ENCODE measurements at places on chromosomes 13 and 19.

DNA sequence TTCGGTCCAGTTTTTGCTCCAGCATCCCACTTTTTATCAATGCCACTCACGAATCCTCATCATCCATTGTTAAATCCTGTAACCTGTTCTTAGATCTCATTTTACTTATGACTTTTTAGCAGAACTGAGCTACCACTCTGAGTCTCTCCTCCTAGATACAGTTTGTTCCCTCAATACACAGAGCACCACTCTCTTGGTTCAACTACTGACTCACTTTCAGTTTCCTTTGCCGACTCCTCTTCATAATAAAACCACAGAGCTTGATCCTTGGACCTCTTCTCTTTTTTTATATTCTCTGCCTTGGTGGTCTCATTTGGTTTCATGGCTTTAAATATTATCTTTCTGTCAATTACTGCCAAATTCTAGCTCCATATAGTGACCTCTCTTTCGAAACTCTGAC is 150.3 kb downstream of the SLITRK5 start:
- DNase-seq: no peak

GRCh38 chr13:111620166-111620565 is 299.7 kb downstream of the TEX29 start:
- no peak for DNase-seq

- no peak for DNase-seq
Measured at GRCh38 chr19:52963247-52963618, 552 bp upstream of the ZNF816 start.

- no peak for DNase-seq
Measured at GRCh38 chr13:50576156-50576555, 267.3 kb downstream of the DLEU7 start.

DNA sequence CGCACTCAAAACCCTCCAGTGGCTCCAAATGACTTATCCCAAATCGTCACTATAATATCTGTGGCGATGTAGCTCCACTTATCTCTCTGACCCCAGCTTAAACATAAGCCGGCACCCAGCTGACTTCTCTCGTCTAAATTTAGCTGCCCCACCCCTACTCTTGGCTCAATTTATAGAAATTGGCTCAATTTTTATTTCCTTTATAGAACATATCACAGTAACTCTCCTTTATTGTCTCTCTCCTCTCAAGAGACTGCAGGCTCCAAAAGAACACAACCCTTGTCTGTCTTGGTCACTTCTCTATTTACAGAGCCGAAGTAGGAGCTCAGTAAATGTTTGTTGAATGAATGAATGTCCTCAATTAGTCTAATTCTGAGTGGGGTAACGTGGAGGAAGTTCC is 805 bp downstream of the ZNF784 start:
- DNase-seq: no peak

DNA sequence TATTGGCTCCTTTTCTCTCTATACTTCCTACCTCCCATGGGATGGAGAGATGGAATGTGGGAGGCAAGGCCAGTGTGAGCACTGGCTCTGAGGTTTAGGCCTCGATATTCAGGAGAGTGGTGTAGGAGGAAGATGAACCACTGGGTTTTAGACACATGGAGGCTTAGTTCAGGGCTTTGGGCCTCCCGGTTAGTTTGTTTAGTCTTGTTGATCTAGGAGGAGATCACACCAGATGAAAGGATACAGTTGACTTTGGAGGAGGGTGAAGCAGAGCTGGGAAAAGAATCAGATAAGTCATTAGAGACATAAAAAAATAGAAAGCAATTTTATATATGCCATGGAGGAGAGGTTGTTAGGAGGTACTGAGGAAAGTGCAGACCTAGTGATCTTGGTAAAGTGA is 30.9 kb downstream of the RNASEH2B start:
- DNase-seq: no peak

DNA sequence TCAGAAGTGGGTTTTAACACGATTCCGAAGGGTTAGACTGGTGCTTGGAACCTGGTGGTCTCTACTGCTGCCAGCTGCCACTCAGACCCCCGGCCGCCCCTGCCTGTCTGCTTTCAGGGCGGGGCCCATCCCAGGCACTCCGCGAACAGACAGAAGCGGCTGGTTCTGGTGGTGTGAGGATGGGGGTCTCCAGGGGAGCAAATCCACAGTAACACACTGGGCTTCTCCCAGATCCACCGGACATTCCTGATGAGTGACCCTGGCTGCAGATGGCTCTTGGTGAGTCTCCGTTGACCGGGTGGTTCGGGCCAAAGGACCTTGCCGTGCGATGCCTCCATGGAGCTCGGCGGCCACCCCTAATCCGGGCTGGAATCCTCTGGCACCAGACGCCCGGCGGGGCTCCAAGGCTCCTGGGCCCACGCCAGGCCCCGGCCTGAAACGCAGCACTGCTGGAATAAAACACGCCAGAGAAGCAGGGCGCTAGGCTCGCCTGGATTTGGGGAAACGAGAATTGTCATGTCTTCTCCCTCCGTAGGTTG is 2.1 kb upstream of the PTBP1 start:
- DNase-seq: no peak

- no peak for DNase-seq
Measured at GRCh38 chr13:73593199-73593765, 534.5 kb downstream of the KLF5 start.

DNA sequence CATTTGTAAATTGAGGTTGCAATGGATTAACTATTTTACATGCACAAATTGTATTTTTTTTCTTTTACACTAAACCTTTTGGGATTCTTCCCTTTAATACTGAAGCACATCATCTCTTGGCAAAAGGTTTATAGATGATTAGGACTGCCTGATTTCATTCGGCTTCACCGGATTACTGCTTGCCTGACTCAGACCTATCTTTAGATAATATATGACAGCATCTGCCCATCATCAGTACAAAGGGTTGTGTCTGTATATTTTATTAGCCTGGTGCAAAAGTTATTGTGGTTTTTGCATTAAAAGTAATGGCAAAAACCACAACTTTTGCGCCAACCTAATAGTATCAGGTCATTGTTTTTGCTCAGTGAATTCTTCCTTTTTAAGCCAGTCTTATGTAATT is 316.2 kb upstream of the HTR2A start:
- no peak for DNase-seq

DNA sequence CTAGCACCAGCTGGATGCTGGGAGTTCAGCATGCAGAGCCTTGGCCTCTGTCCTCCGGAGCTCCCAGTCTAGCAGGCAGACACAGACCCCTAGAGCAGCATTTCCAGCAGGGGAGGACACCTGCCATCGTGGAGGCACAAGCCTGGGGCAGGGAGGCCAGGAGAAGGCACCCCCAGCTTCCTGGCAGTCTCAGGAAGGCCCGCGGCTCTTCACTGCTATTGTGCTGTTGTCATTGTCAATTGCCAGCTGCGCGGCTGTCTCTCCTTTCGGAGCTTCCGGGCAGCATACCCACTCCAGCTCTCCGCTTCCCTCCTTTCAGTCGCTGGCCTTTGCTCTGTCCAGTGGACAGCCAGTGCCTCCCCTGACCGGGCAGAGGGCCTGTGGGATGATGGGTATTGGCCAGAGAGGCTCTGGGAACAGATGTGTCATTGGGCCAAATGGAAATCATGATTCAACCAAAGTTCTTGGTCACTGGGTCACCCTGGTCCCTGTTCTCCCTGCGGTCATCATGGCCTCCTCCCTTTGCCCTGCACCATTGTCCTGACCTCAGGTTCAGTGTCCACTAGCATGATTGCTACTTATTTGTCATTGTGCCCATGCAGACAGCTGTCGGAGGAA is 93.0 kb downstream of the SLC7A1 start:
- DNase-seq: no peak

DNA sequence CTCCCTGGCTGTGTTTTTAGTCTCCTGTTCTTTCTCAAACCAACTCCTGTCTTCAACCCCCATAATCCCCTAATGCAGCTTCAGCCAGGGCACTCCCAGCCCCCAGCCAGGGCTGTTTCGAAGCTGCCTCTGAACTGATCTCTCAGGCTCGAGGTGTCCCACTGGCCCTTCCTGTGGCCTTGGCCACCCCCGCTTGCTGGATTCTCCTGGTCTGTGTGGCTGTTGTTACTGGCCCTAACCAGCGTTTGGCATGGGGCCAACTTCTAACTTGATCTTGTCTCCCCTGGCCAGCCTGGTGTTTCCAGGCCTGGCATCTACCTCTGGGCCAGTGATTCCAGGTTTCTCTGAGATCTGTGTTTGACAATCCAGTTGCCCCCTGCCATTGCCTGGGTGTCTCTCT is 11.0 kb downstream of the XAB2 start:
- no peak for DNase-seq

GRCh38 chr19:45645631-45646344 is 6.6 kb upstream of the EML2 start:
- peak; percentile 89 for DNase-seq

DNA sequence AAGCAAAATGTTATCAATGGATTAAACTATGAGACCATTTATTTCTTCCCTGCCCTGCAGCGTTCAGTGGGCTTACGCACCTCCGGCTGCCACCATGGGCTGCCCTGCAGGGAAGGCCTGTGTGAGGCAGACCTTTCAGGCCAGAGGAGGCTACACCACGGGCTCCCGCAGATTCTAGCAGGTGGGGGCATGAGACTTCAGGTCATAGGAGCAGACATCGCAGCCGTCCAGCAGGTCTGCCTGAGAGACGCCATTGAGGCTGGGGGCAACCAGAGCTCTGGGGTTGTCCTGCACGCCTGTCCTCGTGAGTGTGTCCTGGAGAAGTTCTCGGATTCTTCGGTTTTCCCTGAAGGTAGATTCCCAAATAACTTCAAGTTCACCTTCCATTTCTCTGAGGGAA is 9.4 kb upstream of the SLC7A9 start:
- DNase-seq: no peak

DNA sequence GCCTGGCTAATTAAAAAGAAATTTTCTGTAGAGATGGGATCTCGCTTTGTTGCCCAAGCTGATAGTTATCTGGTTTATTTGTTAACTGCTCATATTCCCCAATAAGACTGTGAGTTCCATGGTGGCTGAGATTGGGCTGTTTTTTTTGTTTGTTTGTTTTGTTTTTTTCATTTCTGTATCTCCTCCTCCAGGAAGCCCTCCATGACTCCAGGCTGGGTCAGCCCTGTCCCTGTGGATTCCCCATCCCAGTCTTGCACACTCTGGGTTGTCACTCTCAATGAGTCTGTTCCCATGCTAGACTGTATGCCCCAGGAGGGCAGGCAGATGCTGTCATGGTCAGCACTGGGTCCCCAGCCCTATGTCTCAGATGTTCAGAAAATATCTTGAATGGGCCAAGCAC is 2.9 kb downstream of the EML2 start:
- no peak for DNase-seq

DNA sequence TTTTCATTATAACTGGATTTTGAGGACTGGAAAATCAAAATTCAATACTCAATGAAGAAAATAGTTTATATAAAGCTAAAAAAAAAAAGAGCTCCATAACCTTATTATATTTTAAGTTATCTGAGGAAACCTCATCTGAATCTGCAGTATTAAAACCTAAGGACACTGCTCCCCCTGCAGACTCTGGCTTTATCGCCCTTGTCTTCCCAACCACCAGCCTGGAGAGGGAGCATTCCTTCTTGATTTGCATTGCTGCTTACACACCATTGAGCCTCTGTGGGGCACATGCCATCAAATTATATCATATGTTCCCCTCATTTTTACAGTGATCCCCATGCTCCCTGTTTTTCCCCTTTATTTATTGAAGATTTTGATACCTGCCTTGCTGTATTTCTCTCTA is 871.4 kb upstream of the GPC6 start:
- no peak for DNase-seq

- no peak for DNase-seq
Measured at GRCh38 chr19:27975419-27976005, 1237.4 kb downstream of the UQCRFS1 start.

- no peak for DNase-seq
Measured at GRCh38 chr19:38019396-38019724, 112.4 kb downstream of the SIPA1L3 start.

- DNase-seq: no peak
Measured at GRCh38 chr13:91540158-91540736, 141.8 kb downstream of the GPC5 start.

- DNase-seq: no peak
Measured at GRCh38 chr19:8305798-8306197, 2.4 kb downstream of the CD320 start.

DNA sequence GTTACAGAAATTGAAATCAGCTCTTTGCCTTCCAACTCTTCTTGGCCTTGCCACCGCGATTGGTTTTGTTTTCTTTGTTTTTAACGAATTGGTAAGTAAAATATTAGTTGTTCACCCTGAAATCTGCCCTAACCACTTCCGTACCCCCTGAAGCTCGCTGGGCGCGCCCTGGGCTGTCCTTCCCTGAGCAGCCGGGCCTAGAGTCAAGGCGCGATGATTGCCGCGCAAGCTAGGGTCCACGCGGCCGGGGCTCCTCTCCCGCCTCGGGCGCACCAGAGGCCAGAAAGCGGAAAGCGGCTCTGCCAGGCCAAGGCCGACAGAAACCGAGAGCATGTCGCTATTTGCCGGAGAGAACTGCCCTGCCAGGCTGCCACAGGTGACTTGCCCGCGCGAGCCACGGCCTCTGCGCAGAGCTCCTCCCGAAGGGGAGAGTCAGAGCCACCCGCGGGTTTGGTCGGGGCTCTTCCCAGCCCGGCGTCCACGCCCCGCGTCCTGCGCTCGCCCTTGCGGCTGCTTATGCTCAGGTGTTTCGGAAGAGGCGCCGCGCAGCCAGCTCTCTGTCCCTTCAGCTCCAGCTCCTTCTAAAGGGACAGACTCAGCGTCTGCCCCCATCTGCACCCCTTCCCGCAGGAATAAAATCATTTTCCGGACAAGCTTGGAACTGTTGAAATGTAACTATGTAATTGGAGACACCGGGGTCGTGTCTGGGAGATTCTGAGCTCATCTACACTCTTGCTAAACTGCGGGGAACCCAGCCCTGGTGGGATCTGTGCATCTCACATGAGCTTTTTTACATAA is 6.6 kb upstream of the CDX2 start:
- DNase-seq: no peak

- DNase-seq: no peak
Measured at GRCh38 chr13:53405616-53406015, 377.0 kb downstream of the OLFM4 start.

DNA sequence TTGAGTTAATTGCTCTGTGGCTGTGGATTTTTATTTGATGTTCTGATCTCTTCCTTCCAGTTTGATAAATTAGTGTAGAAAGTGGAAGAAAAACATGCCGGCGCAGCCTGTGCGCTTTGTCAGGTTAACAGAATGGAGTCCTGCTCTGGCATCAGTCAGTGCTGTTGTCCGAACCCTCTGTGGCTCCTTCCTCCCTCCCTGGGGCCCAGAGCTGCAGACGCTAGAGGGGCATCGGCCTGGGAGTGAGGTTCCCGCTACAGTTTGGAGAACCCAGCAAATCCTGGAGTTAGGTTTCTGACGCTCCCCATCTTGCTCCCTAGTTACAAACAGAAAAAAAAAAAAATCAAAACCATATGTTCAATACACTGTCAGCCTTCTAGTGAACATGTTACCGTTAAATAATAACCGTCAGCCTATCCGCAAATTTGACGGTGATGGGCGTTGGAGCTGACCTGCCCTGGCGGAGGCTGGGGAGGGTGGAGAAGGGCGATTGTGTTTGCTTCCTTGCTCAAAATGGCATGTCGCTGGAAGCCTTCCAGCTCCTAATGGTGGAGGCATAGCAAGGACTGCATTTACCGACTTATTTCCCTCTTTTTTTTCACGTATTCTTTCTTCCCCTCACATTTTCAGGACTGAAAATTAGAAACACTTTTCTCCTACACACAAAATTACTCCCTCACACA is 13.6 kb downstream of the MBNL2 start:
- no peak for DNase-seq
